Activated CD8-positive, alpha-beta memory T cell treated with anti-CD3 and anti-CD28 coated beads for 48 hours (primary cell): ENCODE measurements at places on chromosomes 2 and 18.

DNA sequence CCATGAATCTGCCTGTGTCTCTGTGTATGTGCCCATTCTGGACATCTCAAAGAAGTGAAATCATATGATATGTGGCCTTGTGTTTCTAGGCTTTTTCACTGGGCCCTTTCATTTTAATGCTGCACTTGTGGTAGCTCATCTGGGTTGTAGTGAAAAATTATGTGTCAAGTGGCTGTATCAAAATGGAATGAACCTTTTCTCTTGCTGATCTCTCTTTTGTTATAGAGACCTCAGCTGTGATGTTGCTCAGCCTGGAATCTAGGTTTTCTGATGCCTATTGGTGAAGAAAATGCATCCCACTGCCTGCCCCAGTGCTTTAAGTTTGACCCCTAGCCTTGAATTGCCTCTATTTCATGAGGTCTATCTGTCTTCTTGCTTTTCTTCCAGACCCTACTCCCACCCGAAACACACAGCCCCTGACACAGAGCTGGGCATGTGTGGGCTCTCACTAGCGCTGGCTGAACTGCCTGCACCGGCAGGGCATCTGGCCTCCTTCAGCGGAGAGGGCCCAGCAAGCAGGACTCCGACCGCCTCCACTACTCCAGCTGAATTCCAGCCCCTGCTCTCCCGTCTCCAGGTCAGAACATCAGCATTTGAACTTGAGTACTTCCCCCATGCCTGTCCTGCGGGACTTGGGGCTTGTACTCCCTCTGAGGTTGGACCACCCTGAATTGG, 175.8 kb upstream of the MSH6 start:
- no peak for DNase-seq

GRCh38 chr2:37842732-37843440, 82.2 kb upstream of the RMDN2 start:
- DNase-seq, result no peak

- DNase-seq, result no peak
Measured at GRCh38 chr2:199302851-199303250, 154.9 kb downstream of the SATB2 start.

DNA sequence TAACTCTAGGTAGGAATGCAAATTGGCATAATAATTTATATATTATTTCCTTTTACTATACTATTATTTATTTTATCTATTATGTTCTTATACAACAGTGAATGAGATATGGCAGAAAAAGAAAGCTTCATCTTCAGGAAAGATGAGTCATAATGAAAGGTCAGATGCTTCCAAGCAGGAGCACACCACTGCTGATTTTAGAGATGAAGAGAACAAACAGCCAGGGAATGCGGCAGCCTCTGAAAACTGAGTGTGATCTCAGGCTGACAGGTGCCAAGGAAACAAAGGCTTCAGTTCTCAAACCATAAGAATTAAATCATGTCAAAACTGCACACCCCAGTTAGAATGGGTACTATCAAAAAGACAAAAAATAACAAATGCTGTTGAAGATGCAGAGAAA, 149.0 kb downstream of the CCDC178 start:
- DNase-seq, result no peak

- DNase-seq, result no peak
Measured at GRCh38 chr18:33116376-33116775, 324.1 kb downstream of the CCDC178 start.

DNA sequence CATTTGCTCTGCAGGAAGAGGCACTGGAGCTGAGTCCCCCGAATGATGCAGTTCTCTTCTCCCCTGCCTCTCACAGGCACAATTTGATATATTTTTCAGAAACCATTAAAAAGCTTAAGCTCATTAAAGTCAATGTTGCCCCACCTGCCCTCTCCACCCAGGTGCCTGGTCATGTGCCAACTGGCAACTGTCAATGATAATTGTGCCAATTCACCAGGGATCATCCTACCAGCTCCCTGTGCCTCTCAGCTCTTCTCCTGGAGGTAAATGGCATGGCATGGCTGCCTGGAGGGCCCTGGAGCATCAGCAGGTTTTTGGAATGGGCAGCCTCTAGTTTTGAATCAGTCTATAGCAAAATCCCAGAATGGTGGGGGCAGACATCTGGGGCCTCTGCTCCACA, 279.6 kb upstream of the ID2 start:
- no peak for DNase-seq

DNA sequence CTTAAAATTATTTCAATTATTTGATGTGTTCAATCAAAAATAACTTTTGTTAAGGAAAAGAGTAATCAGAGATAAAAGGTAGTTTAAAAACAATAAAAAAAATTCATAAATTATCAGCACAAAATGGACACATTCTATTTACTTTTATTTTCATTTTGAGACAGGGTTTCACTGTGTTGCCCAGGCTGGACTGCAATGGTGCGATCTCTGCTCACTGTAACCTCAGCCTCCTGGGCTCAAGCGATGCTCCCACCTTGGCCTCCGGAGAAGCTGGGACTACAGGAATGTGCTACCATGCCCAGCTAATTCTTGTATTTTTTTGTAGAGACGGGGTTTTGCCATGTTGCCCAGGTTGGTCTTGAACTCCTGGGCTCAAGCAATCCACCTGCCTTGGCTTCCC, 47.1 kb downstream of the LPIN2 start:
- DNase-seq, result no peak

DNA sequence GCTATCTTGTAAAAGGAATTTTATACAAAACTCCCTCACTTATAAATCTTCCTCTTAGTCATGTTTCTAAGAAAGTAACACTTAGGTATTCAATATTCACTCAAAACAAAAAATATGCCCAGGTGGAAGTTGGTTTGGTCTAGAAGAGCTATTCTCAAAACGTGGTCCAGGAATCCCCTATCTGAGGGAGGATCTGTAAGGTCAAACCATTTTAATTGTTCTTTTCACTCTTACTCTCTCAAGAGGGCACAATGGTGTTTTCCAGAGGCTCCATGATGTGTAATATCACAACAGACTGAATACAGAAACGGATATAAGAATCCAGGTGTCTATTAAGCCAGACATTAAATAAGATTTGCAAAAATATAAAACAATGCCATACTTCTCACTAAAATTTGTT, 9.9 kb downstream of the MOB1A start:
- no peak for DNase-seq

DNA sequence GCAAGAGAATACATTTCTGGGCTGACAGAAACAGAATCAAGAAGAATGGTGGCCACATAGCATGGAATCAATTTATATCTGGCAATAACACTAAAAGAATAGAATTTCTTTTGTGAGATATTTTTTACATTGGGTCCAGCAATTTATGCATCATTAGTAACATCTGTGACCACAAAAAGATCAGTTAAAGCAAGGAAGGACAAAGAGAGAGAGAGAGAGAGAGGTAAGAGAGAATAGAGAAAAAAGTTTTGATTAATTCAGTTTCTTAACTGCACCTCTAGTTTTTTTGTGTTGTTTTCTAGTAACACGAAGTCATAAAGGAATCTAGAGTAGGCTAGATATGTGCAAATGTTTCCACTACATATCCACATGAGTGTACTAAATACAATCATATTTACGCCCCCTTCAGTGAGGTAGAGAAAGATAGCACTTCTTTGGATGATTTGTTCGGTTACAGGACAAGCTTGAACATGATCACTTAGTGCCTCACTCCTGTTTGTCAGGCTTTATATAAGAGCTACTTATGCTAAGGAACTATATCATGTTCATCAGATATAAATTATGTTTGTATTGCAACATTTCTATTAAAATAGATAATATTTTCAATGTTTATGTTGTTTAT, 247.4 kb upstream of the COL3A1 start:
- no peak for DNase-seq

DNA sequence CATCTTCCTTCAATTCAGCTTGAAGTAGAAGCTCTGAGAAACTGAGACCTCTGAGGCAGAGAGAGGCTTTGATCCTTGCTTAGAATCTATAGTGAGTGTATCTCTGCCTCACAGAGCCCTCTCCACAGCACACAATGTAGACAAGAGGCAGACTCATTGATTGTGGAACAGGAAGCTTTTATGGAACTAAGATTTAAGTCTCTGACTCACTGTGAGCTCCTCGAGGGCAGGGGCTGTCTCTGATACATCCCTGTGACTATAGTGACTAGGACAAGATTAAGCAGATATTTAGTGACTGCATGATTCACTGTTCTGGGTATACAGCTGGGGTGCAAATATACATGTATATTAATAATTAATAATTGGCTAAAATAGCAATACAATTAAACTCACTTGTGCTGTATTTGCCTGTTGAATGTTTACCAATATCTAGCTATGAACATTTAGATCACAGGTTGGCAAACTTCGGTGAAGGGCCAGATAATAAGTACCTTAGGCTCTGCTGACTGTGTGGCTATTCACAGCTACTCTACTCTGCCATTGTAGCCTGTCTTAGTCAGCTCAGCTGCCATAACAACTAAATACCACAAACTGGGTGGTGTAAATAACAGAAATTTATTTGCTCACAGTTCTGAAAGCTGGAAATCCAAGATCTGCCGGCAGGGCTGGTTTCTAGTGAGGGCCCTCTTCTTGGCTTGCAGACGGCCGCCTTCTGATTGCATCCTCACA, 54.4 kb downstream of the ARHGEF4 start:
- DNase-seq, result no peak

GRCh38 chr18:10235661-10235952, 218.8 kb upstream of the APCDD1 start:
- no peak for DNase-seq

- no peak for DNase-seq
Measured at GRCh38 chr18:56890632-56891031, 239.5 kb downstream of the WDR7 start.

GRCh38 chr2:176107731-176108181, 676 bp downstream of the HOXD11 start:
- no peak for DNase-seq

DNA sequence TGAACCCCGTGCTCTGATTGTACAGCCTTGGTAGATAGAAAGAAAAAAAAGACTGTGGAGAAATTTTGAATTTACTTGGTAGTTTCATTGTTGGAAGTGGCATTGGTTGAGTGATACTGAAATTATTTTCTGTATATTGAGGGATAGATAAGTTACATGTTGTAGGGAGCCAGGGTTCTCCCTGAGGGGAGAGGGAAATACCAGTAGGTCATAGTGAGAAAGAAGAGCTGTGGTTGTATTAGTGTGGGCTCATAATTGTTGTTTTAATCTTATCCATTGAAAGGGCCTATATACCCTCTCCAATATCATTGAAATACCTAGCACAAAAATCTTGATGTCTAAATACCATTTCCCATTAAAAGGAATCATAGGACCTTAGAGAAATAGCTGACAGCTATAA, 16.9 kb upstream of the RAB31 start:
- DNase-seq, result no peak

- DNase-seq, result no peak
Measured at GRCh38 chr2:201057087-201057521, 14.4 kb downstream of the HYCC2 start.

DNA sequence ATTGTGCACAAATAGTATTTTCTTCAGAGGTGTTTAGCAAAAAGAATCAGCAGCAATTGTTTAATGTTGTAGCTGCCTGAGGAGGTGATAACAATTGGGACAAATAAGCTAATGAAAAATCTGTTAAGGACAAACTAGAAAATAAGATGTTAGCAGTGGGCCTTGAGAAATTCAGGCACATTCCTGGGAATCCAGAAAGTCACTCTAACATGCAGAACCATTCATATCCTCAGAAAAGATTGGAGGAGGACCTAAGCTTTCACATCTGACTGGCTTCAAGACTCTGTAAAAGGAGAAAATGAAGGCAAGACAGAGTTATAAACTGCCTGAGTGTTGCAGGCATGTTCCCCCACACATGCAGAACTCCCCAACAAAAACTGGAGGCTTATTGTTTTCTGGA, 353.5 kb upstream of the RGPD4 start:
- DNase-seq, result no peak

GRCh38 chr2:190600293-190601103, 48.4 kb upstream of the NAB1 start:
- no peak for DNase-seq

- no peak for DNase-seq
Measured at GRCh38 chr2:237283131-237283928, 130.6 kb downstream of the COL6A3 start.

DNA sequence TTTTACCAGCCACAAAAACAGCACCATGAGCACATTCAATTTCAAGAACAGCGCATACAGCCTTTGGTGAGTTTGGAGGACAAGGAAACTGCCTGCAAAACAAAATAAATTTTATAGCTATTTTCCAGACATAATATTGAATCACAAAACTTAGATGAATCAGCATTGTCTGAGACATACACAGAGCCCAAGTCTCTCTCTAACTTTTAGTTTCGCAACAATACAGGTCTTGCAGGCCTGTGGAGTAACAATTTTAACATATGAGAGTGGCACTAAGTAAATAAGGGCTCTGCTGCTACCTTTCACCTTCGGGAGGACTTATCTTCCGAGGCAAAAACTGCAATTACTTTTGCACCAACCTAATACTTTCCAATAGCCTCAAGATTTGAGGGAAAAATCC, 56.1 kb upstream of the PEX13 start:
- no peak for DNase-seq

DNA sequence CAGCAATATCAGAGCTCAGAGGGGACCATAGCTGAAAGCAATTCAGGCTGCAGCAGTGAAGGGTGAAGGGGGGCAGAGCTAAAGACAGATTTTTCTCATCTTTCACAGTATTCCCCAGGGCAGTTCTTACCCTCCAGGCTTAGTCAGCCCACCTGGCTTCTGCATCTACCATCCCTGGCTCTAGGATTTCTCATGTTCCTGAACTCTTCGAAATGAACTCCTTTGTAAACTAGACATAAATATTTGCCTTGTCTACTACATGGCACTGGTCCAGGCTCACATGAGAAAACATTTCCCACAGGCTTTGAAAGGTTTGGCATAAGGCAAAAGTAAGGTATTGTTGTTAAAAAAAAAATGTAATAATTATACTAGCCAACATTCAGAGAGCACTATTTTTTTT, 23.6 kb upstream of the NEB start:
- no peak for DNase-seq

GRCh38 chr2:54572262-54572635, 116.1 kb downstream of the SPTBN1 start:
- DNase-seq, result no peak

- no peak for DNase-seq
Measured at GRCh38 chr2:152456262-152456661, 121.3 kb downstream of the FMNL2 start.

DNA sequence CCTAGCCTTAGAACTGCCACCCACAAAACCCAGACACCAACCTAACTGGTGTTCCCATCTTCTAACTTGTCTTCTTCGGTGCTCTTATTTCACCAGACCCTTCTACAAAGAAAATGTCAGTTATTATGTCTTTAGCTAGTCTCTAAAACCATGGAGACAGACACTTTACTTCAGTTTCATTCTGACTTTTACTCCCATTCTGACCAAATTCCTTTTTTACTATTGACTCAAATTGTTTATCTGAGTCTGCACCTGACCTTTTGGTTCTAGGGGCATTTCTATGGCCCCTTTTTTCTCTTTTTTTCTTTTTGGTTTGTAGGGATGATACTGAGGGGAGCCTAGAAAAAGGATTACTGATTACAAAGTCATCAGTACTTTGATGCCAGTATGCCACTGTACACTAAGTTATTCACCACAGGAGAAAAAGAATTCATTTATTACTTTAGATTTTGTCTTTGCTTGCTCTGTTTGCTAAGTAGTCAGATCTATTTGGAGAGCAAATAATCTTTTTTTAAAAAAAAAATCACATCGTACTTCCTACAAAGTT, 6.8 kb upstream of the SLC1A4 start:
- DNase-seq, result no peak
